ENCODE measurements at places on chromosomes 12 and 14.

GRCh38 chr12:93788853-93789252 is 111.7 kb downstream of the CRADD start:
- no peak for DNase-seq

DNA sequence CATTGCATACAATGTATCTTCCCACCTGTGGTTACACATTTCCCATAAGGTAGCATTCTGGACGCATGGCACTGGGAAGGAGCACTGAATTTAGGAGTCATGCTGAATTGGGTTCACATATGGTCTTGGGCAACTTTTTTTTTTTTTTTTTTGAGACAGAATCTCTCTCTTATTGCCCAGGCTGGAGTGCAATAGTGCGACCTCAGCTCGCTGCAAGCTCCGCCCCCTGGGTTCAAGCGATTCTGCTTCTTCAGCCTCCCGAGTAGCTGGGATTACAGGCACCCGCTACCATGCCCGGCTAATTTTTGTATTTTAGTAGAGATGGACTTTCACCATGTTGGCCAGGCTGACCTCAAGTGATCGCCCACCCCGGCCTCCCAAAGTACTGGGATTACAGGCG is 13.3 kb downstream of the DIP2B start:
- no peak for DNase-seq

GRCh38 chr12:23855813-23856212 is 93.7 kb downstream of the SOX5 start:
- no peak for DNase-seq

DNA sequence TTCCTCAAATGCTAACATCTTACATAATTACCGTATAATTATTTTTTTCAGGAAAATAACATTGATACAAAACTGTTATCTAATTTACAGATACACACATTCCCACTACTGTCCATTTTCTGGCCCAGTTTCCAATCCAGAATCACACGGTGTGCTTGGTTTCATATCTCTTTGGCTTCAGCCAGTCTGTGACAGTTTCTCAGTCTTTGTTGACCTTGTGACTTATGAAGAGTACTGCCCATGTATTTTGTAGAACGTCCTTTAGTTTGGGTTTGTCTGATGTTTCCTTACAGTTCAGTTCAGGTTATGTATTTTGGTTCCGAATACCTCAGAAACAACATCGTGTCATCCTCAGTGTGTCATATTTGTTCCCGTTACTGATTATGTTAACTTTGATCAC is 16.2 kb downstream of the RXYLT1 start:
- DNase-seq: no peak

GRCh38 chr12:61998791-61999190 is 261.4 kb upstream of the USP15 start:
- no peak for DNase-seq

DNA sequence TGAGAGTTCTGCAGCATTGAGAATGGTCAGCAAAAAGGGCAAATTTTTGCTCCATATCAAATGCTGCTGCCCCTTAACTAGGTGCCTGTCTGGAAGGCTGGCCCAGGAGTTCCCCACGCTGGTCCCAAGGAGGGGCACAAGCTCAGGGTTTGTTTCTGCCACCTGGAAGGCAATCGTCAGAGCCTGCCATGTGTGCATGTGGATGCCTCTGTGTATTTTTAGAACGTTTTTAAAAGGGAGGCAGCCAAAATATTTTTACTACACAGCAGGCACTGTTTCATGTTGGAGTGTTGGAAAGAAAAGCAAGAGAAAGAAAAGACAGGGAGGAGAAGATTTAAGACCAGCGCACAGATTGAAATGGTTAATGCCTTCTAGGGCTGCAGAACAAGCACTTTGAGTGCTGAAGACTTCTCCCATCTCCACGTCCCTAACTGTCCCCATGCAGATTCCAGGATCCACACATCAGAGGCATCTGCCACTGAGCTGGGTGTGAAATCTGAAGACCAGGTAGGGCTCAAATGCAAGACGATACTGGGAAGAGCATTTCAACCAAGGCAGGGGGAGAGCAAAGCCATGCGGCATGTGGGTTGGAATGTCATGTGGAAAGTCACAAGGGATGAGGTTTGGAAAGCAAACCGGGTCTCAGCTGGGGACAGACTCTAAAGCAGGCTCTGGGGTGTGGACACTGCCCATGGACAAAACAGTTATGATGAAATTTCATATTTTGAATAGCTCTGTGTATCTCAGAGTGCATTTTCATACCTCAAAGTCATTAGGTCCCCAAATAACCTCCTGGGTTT is 557.2 kb downstream of the BCL11B start:
- DNase-seq: no peak

DNA sequence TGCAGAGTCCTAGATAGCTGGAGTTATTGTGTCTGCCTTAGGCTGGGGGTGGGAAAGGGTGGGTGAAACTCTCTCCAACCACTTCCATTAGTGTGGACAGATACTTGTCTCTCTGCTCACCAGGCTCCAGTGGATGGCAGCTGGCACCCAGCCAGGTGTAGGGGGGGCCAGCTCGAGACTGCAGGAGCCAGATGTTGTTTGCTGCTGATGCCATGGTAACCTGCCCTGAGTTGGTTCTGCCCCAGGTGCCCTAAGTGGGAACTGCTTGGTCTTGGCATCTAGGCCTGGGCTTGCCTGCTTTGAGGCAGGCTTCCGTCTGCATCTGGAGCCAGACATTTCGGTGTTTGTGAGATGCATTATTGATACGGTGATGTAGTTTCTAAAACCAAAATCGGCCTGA is 82.2 kb downstream of the ADCK1 start:
- DNase-seq: no peak

GRCh38 chr12:29732191-29732590 is 51.6 kb downstream of the TMTC1 start:
- no peak for DNase-seq

DNA sequence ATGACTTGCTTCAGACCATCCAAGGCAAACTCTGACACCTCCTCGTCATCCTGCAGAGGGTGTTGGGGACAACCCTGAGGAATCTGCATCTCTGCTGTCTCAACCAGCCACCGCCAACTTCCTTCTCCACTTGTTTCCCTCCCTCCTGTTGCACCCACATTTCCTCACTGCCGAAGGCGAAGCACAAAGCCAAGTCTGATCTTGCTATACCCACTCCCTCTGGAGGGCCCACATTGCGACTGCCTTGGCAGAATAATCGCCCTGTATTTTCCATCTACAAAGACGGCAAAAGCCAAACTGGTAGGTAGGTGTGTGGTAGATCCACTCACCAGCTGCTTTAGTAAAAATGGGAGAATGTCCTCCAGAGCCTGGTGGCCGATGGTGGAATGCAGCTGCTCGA is 21.8 kb upstream of the RAB35 start:
- DNase-seq: no peak

- no peak for DNase-seq
Measured at GRCh38 chr14:24317141-24317928, 6.0 kb downstream of the LTB4R start.

Data from IMR-90 (cell line).